T-helper 17 cell (primary cell): ENCODE measurements at places on chromosomes 4 and X.

- DNase-seq, result no peak
Observed at GRCh38 chr4:111399623-111400022, 745.6 kb upstream of the FAM241A start.

- DNase-seq, result no peak
Observed at GRCh38 chrX:137549073-137549472, 16.9 kb upstream of the ZIC3 start.

GRCh38 chr4:105059337-105059736 lies 87.3 kb upstream of the TET2 start:
- DNase-seq, result no peak

- no peak for DNase-seq
Observed at GRCh38 chr4:8261851-8262535, 7.6 kb upstream of the HTRA3 start.

DNA sequence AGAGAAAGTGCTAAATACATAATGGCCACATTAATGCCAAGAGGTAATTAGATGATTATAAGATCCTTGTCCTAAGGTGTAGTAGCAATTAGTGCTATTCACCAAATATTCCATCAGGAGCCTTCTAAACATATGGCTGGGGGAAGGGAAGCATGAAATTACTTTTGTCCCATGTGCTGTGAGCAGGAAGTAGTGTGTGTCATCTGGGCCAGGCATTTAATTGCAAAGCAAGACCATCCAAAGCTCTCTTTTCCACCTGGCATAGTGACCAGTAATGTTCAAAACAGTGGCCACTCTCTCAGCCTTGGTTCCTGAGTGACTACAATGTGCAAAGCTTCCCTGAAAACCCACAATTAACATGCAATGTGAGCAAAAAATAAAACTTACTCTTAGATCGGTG lies 144.2 kb upstream of the FAM241A start:
- DNase-seq, result no peak

DNA sequence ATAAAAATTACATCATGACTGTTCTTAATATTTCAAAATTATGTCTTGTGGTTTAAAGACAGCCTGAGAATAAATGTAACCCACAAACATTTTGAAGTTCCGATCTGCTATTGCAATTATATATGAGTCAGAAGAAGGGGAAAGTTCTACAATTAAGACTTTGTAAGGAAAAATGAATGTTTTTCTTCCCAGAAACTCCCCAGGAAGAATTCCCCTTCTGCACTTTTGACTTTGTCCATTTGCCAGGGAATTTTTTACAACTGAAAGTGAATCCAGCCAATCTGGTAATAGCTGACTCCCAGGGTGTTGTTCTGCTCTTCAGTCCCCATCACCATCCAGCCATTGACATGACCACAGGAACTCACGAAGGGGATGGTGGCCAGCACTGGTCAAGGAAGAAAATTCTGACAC lies 61.6 kb upstream of the NOCT start:
- no peak for DNase-seq

GRCh38 chr4:79467246-79467932 lies 59.4 kb upstream of the GK2 start:
- DNase-seq, result no peak

- no peak for DNase-seq
Observed at GRCh38 chr4:86302251-86302650, 57.6 kb downstream of the MAPK10 start.

DNA sequence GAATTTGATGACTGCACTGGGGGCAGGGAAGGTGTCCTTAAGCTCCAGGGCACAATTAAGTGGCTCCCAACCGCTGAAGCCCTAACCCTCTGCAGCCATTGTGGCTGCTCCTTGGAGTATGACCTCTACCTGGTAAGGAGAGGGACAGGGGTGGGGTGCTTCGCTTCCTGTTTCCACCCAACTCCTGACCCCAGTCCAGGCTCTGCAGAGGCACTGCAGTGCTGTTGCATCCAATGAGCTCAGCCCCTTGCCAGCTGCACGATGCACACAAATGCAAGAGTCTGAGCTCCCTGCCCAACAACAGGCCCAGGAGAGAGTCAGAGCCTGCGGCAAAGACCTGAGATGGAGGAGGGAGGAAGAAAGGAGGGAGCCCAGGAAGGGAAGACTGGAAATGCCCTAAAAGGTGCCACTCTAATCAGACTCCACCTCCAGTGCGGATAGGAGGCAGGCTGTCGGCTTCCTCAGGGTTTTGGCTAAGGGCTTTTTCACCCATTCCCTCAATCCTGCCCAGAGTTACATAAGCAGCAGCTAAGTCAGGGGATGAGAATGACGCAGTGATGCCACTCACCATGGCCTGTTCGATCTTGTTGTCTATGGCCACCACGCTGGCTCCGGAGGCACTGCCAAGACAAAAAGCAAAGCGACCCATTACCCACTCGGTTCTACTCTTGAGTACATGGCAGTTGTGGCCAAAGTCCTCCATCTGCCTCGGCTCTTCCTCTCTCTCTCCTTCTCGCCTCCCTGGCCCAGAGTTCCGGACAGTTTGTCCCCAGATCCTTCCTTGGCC lies 60.1 kb downstream of the TSC22D3 start:
- no peak for DNase-seq

DNA sequence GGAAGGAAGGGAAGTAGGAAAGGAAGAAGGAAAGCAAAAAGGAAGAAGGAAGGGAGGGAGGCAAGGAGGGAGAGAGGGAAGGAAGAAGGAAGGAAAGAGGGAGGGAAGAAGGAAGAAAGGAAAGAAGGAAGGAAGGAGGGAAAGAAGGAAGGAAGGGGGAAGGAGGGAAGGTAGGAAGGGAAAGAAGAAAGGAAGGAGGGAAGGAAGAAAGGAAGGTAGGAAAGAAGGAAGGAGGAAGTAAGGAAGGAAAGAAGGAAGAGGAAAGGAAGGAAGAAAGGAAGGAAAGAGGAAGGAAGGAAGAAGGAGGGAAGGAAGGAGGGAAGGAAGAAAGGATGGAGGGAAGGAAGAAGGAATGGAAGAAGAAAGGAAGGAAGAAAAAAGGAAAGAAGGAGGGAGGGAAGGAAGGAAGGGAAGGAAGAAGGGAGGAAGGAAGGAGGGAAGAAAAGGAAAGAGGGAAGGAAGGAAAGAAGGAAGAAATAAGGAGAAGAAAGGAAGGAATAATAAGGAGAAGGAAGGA lies 18.6 kb upstream of the SCML1 start:
- DNase-seq, result no peak

DNA sequence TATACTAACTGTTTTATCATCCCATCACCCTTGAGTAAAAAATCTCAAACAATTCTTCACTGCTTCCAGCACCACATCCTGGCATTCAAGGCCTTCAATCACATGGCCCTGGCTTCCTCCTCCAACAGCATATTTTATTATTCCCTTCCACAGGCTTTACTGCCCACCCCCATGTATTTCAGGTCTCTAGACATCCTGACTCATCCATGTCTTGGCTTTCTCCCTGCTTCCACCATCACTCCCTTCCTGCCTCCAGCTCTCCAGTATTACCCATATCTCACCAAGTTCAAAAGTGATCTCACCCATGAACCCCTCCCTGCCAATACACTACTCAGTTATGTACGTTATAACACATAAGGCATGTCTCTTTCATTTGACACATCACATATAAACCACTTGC lies 34.7 kb upstream of the PLAC1 start:
- DNase-seq, result no peak

DNA sequence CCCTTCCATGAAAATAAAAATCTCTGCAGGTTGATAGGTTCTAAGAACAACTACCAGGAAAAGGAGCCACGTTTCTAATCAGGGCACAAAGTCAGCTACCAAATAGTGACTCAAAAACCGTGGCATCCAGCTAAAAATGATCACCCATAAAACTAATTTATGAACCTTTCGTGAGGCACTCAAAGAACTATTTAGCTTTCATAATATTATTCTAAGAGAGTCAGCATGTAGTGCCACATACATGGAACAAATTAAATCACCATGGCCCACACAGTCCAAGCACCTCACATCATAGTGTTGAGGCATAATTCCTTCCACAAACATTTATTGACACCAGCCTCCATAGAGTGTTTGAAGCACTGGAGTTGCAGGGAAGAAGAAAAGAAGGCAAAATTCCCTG lies 252.0 kb upstream of the PPARGC1A start:
- no peak for DNase-seq

DNA sequence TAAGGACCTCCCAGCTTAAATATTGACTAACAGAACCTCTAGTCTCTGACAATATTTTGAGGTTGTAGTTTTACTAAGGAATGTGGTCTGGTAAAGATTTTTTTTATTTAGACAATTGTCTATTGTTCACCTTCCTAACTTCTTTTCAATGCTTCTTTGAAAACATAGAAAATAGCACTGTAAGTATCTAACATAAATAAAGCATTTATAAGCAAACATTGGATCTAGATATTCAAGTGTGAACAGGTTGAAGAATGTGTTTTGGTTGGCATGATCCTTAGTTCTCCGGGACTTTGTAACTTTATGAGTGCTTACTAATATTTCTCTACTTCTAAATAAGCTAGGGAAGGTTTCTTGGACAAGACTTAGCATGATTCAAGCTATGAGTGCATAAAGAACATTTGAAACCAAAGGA lies 285.4 kb upstream of the ARSJ start:
- no peak for DNase-seq

GRCh38 chr4:18134111-18134510 lies 112.6 kb upstream of the LCORL start:
- no peak for DNase-seq

GRCh38 chrX:7191681-7192110 lies 43.7 kb upstream of the PUDP start:
- DNase-seq, result no peak

GRCh38 chrX:70554523-70554922 lies 109.9 kb downstream of the DLG3 start:
- DNase-seq, result no peak

DNA sequence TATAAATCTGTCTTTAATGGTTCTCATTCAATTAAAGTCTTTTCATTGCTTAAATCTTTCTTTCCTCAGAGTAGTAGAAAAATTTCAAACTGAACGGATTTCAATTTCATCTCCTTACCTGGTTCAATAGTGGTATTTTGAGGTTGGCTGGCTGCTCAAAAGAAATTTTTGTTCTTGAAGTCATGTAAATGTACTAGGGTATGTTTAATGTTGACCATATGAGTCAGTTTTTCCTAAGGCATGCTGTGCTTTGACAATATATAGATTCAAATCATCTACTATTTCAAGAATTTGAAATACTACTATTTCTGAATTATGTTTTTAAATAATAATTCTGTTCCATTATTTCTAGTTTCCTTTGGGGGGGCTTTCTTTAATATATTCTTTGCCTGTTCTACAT lies 105.5 kb downstream of the PACRGL start:
- DNase-seq, result no peak

GRCh38 chrX:40318801-40319200 lies 221.0 kb upstream of the BCOR start:
- DNase-seq, result no peak

- DNase-seq, result no peak
Observed at GRCh38 chrX:154715825-154716224, 35.1 kb downstream of the GAB3 start.

DNA sequence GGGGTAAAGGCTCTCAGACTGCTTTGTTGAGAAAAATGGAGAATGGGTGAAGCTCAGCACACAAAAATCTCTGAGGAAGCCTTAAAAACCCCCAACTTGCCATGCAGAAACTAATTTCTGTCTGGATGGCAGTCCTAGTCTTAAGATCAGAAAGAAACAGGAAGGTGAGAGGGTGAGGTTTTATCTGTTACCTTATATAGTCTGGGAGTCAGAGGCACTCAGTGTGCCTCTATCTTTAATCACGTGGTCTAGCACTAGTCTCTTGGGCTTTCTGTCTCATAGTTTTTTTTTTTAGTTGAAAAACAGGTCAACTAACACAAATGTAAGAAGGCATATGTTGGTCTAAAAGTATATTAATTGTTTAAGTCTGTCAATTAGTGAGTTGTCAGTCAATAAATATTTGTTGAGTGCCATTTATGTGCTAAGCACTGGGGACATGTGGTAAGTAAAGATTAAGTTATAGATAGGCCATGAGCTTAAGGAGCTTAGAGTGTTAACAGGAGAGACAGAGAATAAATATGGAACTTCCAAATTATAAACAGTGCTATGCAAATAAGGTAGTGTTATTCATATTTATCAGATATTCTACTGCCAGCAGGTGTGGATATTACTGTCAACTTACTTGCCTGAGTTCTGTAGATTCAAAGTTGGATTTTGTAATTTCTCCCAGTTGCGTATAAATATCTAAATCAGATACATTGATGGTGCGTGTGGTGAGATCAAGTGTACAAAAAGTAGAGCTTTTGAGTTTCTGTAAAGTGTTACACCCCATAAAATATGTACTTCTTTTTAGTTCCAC lies 7.0 kb downstream of the CYBB start:
- DNase-seq, result no peak

DNA sequence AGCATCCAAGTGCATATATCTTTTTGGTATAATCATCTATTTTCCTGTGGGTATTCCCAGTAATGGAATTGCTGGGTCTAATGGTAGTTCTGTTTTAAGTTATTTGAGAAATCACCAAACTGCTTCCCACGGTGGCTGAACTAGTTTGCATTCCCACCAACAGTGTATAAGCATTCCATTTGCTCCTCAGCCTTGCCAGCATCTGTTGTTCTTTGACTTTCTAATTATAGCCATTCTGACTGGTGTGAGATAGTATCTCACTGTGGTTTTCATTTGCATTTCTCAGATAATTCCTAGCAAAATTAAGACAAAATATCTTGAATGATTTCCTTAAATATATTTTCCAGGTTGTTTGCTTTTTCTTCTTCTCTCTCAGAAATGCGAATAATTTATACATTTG lies 341.1 kb downstream of the GBA3 start:
- DNase-seq, result no peak

DNA sequence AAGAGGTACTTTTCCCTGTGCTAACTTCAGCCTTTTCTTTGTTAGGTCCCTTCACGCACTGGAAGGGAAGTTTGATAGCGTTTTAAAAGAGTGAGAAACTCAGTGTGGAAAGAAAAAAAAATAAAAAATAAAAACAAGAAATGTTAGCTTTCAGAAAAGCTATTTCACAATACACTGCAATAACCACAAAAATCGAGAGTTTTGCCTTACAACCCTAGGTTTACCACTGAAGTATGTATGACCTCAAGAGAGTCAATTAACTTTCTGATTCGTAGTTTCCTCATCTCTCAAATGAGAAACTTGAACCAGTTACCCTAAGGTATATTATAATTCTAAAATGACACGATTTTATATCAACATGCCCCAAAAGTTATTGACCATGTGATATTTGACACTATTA lies 93.9 kb upstream of the JADE1 start:
- no peak for DNase-seq

- DNase-seq, result no peak
Observed at GRCh38 chrX:154890990-154891639, 5.0 kb downstream of the F8A1 start.

GRCh38 chr4:184196730-184197385 lies 20.8 kb downstream of the ENPP6 start:
- DNase-seq, result no peak

DNA sequence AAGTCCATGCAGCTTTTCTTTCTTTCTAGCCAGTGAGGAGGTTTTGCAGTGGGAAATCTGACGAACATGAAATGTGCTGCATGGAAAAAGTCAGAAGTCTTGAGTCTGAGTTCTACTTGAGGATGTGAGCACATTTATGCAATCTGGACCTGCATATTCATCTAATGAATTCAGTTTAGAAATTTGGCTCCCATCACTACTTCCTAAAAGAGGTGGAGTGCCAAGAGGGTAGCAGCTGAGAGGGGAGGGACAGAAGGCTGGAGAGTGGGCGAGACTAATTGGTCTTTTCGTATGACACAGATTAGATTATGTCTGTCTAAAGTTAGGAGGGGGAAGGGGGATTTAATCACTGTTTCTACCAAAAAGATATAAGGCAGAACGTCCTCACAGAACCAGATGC lies 535.9 kb downstream of the IQCM start:
- DNase-seq, result no peak
